Stimulated activated CD8-positive, alpha-beta memory T cell treated with anti-CD3 and anti-CD28 coated beads, Interleukin-4, amount 100 ng/mL, for 1 hour (primary cell): ENCODE measurements at places on chromosomes 2 and 18.

- no peak for DNase-seq
Measured at GRCh38 chr18:45266023-45266422, 349.3 kb upstream of the SLC14A2 start.

- DNase-seq, result no peak
Measured at GRCh38 chr2:53477517-53477916, 290.1 kb upstream of the CHAC2 start.

GRCh38 chr18:22318745-22319407 is 98.8 kb downstream of the CTAGE1 start:
- no peak for DNase-seq

DNA sequence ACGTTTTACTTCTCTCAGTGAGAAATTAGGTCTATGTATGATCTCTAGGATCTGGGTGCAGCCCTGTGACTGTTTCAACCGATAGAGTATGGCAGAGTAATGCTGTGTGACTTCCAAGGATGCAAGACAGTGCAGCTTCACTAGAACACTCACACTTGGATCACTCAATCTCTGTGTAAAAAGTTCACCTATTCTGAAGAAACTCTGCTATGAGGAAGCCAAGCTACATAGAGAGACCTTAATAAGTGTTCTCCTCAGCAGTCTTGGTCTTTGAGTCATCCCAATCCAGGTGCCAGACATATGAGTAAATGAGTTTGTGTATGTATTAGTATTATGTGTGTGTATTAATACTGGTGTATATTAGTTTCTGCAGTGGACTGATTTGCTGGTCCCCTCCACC is 335.0 kb downstream of the NR4A2 start:
- no peak for DNase-seq

- DNase-seq, result peak; percentile 43
Measured at GRCh38 chr2:218367415-218368149, 10.9 kb downstream of the CATIP start.

GRCh38 chr18:25310045-25310444 is 41.9 kb downstream of the ZNF521 start:
- DNase-seq, result no peak

GRCh38 chr2:172510548-172510947 is 45.3 kb upstream of the PDK1 start:
- DNase-seq, result no peak

- DNase-seq, result no peak
Measured at GRCh38 chr2:237319887-237320286, 94.1 kb downstream of the COL6A3 start.

DNA sequence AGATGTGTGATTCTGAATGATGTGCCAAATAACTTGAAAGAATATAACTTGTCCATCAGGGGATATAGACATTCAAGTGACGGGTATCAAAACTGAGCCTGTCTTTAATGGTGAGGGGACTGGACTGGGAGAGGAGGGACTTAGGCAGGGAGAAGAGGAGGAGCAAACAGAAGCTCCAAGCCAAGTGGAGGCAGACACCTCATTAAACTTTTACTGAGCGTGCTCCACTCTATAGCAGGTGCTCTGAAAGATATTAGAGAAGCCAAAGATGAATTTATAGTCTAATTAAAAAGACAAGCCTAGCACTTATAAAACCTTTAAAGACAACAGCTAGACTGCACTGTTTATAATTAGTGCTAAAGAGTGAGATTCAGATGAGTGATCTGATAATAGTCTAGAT is 47.7 kb upstream of the SMAD2 start:
- DNase-seq, result no peak

GRCh38 chr2:155442755-155443372 is 744.4 kb downstream of the KCNJ3 start:
- DNase-seq, result no peak

DNA sequence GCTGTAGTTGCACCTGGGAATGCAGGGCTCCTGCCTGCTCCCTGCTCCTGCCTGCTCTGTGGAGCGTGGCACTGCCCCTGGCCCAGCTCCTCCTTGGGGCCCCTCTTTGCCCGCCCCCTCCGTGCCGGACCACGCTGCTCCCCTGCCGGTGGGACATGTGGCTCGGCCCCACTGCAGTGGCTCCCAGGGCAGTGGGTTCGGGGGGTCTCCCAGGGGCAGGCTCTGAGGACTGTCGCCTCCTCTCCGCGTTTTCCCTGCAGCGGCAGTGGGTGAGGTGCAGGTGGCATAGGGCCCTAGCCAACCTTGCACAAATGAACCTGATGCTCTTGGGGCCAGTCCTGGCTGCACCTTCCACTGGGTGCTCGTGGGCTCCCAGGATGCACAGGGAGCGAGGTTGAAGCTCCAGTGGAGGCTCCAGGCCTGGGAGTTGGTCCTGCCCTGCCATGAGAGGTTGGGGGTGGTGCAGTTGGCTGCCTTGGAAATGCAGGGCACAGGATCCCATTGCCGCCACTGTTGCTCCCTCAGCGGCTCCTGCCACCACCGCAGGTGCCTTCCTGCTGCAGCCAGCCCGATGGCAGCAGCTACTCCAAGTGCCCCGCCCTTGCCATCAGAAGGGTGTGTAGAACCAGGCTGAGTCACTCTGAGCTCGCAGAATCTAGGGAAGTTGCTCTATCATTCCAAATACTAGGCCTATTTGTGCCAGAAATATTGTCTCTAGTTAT is 313.1 kb upstream of the SYT4 start:
- no peak for DNase-seq
